ENCODE measurements at places on chromosomes 7 and 10.
A peak's percentile ranks its signal among the peaks of the same experiment; 100 is the strongest.

- DNase-seq = no peak
Observed at GRCh38 chr10:116811691-116812090, 37.6 kb upstream of the ENO4 start.

GRCh38 chr10:129210876-129211275, 256.2 kb upstream of the MGMT start:
- no peak for DNase-seq

GRCh38 chr7:116434820-116435341, 64.7 kb upstream of the CAV2 start:
- DNase-seq = peak; percentile 72

GRCh38 chr7:927031-927671, 27.3 kb downstream of the ADAP1 start:
- no peak for DNase-seq

DNA sequence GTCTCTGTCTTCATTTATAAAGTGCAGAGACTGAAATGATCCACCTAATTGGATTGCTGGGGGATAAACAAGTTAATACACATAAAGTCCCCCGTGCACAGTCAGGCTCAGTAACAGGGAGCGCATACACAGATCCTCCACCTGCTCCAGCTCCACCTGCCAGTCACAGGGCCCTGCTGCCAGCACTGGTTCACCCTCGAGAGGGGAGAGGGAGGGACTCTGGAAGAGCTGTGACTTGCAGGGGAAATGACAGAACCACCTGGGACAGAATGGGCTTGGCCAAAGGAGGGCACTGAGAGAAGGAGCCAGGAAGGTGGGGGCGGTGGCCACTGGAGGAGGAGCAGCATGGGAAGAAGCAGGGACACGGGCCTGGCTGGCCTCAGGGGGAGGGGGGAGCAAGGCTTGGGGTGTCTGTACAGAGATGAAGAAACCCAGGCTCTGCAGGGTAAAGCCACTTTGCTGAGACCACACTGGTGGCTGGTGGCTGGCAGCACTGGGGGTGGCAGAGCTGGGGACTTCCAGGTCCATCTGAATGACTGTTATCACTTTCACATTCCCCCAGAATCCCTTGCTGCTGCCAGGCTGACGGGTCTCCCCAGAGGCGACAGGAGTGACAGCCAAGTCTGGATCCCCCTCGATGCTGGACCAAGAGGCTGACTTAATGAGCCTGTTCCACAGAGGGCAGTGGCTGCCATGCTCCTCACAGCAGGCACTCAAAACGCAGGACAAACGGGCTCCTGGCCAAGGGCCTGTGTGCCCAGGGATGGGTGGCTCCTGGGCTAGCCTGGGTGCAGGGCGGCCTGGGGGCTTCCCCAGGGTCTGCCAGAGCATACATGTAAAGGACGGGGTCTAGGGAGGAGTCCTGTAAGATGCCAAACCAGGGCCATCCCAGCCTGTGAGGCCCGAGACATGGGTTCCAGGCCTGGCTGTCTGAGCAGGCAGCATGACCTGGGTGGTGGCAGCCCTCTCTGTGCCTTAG, 151.1 kb downstream of the SH3PXD2A start:
- no peak for DNase-seq

- DNase-seq = no peak
Observed at GRCh38 chr10:133458021-133458709, 4.4 kb downstream of the SCART1 start.

DNA sequence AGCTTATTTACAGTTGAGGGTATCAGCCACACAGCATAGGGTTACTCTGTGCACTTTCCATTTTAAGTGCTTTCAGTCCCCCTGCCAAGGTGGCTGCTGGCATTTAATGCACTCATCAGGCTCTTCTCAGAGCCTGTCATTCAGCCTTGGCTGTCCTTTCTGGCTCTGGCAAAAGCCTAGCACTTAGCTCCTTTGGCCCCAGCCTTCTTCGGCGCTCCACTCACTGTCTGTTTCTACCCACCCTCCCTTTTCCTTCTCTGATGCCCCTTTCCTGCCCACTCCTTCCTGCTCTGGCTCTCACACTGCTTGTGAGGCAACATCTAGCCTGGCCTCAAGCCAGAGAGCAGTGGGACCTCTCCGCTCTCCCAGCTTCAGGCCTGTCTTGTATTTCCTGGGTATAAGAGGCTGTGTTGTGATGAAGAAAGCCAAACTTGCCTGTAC, 60.2 kb downstream of the WIPF3 start:
- no peak for DNase-seq

DNA sequence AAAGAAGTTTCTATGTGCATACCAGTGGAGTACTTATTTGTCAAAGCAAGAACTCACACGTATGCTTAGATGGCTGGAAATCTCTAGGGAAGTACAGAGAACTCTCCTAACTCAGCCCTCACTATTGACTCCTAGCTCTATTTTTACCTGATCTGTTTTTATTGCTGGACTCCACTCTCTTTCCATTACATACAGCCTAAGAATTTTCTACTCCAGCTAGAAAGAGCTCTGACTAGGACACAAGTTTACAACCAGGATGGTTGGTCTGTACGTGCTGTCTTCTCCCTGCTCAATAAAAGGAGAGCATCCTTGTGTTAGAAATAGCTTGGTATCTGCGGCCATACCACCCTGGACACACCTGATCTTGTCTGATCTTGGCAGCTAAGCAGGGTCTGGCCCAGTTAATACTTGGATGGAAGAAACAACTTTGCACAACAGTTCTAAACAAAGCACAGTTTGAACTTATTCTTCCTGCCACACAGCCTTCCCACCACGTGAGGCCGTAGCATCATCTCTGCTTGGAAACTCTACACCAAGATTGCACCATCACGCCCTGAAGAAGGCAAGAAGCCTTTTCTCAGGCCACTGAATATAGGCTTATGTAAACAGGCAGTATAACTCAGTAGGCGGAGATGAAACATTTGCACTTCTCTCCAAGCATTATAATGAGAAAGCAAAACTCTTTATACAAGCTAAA, 50.7 kb downstream of the KCNMA1 start:
- DNase-seq = peak; percentile 56

DNA sequence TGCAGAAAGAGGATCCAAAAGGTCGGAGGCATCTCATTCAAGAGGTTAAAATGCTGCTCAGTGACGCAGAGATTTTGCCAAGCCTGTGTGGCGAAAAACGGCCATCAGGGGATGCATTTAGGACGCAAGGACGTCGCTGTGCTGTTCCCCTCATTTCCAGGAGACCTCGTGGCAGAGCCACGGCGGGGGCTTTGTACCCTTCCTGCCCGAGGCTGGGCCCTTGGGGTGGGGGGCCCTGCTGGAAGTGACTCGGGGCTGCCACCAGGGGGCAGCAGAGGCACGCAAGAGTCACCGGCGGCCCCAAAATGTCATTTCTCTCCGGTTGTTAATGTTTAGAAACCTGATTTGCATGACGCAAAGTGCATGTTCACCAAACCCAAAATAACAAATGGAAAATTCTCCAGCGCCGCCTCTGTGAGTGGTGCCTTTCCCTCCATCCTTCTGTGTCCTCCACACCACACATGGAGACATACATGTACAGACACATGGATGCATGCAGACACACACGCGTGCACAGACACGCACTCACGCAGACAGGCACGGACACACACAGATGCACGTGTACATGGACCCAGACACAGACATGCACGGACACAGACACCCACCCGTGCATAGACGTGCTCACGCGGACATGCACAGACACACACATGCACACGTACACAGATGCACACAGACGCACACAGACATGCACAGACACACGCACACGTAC, 51.0 kb upstream of the NKX6-2 start:
- DNase-seq = peak; percentile 73

GRCh38 chr10:49767752-49768151, 5.6 kb upstream of the OGDHL start:
- no peak for DNase-seq

GRCh38 chr7:353746-354325, 63.9 kb downstream of the FOXL3 start:
- peak; percentile 48 for DNase-seq

DNA sequence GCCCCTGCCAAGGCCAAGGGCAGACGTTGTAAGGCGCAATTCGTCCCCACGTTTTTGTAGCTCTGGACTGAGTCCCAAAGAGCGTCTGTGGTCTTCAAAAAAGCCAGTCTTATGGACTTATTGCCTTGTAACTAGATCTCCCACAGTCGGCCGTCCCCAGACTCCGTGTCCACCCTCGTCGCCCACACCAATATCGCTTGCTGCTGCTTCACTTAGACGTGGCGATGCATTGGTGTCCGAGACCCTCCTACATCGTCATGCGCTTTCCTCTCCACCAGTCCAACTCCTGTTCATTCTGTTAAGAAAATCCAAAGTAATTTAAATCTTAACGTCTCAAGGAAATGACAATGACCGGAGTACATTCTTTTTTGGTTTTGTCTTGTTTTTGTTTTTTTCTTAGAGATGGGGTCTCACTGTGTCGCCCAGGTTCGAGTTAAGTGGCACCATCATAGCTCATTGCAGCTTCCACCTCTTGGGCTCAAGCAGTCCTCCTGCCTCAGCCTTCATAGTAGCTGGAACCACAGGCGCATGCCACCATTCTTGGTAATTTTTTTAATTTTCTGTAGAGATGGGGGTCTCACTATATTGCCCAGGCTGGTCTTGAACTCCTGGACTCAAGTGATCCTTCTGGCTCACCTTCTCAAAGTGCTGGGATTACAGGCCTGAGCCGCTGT, 851 bp downstream of the KIFBP start:
- no peak for DNase-seq

GRCh38 chr7:79789584-79790345, 336.3 kb upstream of the MAGI2 start:
- DNase-seq = no peak

- peak; percentile 23 for DNase-seq
Observed at GRCh38 chr10:90274721-90275468, 573.5 kb downstream of the KIF20B start.

DNA sequence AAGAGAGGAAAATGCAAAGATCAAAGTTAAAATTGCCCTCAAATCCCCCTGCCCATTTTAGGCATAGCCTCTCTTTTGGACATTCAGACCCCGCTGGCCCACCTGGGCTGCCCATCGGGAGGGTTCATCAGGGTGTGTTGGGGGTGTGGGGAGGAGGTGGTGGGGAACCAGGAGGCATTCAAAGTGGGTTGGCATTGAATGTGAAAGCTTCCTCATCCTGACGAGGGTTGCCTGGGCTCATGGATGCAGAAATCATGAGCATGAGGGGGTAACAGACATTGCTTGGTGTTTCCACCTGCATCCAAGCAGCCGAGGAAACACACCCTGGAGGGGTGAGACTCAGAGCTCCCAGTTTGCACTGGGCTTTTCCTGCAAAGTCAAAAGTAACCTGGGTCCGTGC, 20.6 kb downstream of the BTBD16 start:
- no peak for DNase-seq

DNA sequence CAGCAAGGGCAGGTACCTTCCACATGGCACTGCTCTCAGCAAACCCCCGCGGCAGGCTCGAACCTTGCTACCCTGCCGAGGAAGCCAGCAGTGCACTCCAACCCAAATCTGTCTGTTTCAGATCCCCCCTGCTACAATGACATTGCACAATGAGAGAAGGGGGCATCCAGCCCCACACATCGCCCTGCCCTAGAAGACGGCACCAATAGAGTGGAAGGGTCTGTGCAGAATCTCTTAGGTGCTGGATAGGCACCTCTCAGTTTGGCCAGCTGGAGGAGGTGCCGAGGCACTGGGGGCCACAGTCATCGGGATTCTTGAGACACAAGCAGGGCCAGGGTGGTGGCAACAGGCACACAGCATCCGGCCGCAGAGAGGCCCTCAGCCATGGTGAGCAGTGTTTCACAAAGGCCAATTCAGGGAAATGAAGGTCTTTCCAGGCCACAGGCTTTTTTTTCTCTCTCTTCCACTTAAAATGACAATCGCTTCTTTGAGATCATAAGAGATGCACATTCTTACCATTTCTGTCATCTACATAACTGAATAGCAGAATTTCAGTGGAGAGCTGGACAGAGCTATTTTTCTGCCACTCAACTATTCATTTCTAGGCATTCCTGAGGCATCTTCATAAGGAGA, 281.3 kb downstream of the TNS3 start:
- no peak for DNase-seq

DNA sequence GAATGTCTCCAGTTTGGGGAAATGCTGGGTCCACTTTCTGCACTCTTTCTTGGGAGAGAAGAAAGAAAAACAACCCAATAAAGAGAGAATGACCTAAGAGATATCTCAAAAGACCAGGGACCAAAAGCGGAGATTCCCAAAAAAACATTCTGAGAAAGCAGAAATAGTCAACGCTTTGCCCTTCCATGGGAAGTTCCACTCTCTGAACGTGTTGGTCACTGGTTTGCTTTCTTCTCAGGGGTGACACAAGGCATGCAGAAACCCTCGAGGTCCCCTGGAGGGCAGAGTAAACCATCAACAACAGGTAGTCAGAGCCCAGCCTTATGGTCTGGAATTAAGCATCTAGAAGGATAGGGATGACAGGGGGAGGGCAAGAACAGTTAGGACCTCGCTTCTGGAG, 26.2 kb upstream of the AOAH start:
- no peak for DNase-seq

- no peak for DNase-seq
Observed at GRCh38 chr10:63390521-63390920, 75.3 kb downstream of the JMJD1C start.

DNA sequence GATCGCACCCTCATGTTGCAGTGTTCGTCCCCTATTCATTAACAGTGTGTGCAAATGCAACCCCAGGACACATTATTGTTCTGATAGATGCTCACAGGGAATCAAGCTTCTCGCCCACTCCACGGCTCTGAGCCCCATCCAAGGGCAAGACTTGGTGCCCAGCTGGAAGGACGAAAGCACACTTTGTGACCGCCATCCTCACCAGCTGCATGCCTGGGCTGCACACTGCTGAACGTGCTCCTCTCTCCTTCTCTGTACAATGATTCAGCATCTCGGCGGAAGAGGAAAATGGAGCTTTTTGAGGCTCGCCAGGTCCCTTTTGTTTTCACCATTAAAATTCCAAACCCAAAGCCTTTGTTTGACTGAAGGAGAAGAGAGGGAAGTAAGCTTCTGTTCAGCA, 41.9 kb downstream of the MKI67 start:
- DNase-seq = no peak

GRCh38 chr7:90552521-90552920, 43.6 kb upstream of the CDK14 start:
- peak; percentile 21 for DNase-seq

DNA sequence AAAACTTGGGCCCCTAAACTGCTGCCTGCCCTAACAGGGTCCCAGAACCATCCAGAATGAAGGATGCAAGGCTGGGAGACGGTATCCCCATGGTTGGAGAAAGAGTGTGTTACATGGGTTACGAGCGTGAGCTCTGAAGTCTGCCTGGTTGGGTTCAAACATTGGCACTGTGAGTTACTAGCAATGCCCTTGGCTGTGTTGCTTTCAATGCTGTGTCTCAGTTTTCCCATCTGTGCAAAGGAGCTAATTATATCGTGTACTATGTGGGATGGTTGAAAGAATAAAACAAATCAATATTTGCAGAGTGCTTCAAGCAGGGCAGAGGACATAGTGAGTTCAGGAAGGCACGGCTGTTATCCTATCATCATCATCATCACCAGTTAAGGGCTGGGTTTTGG, 114.7 kb downstream of the ZMIZ1 start:
- DNase-seq = no peak

DNA sequence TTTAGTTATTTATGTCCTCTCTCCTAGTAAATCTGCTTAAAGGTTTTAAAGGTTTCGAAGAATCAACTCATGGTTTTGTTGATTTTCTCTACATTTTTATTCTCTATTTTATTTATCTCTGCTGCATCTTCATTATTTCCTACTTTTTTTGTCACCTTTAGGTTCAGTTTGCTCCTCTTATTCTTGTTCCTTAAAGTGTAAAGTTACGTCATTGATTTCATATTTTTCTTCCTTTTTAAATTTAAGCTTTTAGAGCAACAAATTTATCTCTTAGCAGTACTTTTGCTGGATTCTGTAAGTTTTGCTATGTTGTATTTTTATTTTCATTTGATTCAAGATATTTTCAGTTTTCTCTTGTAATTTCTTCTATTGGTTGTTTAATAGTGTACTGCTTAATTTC, 10.7 kb downstream of the MYO3A start:
- no peak for DNase-seq

Data from RWPE1 (cell line).